ENCODE measurements at places on chromosomes 7 and 10.

DNA sequence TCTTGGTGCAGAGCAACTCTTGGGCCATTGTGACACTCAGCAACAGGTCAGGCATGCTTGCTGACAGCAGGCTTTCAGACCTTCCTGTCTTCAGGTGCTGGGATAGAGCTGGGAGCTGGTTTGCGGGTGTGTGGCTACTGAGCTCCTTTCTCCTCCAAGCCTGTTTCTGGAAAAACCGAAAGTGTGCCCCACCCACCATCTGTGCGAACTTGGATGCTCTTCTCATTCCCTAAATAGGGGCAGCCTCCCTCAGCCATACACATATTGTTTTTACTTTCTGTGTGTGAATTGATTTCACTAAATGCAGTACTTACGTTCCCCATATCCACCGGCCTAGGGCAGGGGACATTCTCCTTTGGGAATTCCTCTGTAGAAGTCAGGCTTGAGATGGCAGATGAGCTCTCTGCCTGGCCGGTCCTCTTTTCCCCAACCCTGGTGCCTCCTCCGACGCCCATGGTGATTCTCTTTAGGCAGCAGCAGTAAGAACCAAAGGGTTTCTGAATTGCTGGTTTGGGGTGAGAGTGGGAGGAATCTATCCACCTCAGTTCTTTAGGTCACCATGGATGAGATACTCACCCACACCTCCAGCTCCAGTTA, 6.3 kb upstream of the NEUROG3 start:
- no peak for DNase-seq

DNA sequence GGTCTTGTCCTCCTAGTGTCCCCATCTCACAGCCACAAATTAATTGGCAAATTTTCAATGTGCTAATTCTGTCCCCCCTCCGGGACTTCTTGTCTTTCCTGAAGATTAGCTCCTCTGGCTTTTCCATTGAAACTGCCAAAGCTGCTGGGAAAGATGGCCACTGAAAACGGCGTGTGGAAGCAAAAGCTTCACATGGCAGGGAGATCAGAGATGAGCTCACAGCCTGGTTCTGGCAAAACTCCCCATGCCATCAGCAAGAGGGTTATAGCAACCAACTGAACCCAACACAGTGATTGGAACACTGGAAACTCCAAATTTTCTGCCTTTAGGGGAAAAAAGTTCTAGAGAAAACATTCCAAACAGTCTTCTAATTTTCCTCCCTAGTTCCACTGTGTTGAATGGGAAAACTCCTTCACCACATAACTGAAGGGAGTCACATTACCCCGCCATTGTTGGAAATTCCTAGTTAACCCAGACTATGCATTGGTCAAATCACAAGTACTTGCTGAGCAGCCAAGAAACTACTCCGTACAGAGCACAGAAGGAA, 37.0 kb downstream of the NRAP start:
- no peak for DNase-seq

- DNase-seq = no peak
These were observed 14.8 kb downstream of the FANK1 start for GRCh38 chr10:125911145-125911544.

- no peak for DNase-seq
These were observed 31.3 kb upstream of the C10orf53 start for GRCh38 chr10:49647985-49648795.

- DNase-seq = no peak
These were observed 8.4 kb upstream of the HYCC1 start for GRCh38 chr7:23022258-23022769.

DNA sequence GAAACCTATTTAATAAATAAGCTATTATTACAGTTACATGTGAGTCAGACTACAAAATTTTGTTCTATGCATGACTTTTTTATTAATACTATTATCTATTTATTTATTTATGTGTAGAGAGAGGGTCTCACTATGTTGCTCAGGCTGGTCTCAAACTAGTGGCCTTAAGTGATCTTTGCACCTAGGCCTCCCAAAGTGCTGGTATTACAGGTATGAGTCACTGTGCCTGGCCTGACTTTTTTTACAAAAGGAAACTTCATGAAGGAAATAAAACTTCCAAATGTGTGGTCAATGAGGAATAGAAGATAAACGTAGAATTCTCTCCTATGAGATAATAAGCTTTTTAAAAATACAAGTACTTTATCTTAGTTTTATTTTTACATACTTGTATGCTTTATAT, 19.0 kb downstream of the COL28A1 start:
- DNase-seq = no peak

DNA sequence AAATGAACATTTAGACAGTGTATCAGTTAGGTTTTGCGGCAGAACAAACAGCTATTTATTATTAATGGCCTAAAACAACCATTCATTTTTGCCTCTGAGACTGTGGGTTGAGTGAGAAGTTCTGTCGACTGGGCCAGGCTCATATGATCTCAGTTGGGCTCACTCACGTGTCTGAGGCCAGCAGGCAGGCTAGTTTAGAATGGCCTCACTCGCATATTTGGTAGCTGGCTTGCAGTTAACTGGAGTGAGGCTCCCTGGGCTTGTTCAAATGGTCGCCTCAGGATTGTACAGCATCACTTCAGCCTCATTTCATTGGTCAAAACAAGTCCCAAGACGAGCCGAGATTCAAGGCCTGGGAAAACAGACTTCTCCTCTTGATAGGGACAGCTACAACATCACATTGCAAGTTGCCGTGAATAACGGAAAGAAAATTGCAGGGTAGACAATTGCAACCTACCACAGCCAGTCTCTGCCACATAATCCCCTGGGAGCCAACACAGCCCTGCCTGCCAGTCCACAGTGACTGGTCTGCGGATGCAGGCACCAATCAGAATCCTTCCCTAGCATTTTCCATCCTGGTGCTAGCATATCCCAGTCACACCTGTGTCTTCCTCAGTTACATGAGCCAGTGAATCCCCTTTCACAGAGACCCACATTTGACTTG, 23.1 kb upstream of the PPIF start:
- no peak for DNase-seq

- no peak for DNase-seq
These were observed 529.8 kb upstream of the IGFBP3 start for GRCh38 chr7:46450886-46451285.

All from CD4-positive, alpha-beta T cell (primary cell).